ENCODE measurements at places on chromosomes 5 and 9. TPM values are rescaled to one million over a fixed set of nuclear protein-coding genes. Genes with fewer than 3 reads are reported as not detected.

GRCh38 chr5:107687404-107687803 lies 16.7 kb upstream of the EFNA5 start:
- no peak for DNase-seq

DNA sequence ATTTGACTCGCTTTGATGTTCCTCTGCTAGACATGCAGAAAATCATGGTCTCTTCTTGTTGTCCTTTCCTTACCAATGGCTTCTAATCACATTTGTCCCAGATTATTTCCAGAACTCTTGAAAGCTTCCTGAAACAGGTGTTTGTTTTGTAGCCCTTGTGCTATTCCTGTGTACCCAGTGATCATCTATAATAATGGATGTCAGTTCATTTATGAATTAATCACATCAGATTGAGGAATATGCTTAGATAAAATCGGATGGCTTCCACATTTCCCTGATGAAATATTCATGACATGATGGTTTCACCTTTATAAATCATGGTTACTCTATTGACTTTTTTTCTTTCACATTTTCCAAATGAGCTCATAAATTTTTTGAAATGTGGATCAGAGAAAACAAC lies 359.0 kb upstream of the DMAC1 start:
- no peak for DNase-seq

GRCh38 chr9:94875300-94876020 lies 149.0 kb downstream of the AOPEP start:
- no peak for DNase-seq

The STOML2 gene
- total RNA-seq, result 305 TPM

DNA sequence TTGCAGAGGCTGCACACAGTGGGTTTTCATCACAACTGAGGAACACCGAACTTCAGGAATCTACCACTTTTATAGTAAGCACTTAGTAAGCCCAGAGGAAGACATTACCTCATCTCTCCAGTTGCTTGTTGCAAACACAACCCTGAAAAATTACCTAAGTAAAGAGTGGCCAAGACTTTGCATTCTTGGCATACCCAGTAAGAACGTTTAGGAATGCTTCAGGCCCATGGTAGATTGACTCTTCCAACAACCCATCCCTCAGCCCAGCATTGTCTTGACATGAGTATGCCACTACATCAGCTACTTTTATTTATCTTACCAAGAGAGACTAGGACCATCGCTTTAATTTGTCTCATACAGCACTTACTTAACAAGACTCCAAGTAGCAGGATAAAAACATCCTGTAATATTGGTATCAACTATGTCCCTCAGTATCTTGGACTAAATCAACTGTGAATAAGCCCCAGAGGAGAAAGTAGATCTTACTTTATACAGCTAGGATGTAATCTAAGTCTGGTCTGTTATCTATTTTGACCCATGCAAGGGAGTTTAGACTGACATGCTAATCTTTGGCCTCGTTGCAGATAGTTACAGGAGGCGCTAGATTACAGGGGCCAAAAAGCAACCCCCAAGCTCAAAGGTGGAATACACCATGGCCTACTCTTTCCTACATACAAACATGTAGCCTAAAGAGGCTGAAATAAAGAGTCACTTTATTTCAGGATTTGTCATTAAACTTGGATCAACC lies 114.9 kb downstream of the INVS start:
- no peak for DNase-seq

- DNase-seq, result no peak
Observed at GRCh38 chr9:16010221-16010620, 457.4 kb downstream of the CCDC171 start.

DNA sequence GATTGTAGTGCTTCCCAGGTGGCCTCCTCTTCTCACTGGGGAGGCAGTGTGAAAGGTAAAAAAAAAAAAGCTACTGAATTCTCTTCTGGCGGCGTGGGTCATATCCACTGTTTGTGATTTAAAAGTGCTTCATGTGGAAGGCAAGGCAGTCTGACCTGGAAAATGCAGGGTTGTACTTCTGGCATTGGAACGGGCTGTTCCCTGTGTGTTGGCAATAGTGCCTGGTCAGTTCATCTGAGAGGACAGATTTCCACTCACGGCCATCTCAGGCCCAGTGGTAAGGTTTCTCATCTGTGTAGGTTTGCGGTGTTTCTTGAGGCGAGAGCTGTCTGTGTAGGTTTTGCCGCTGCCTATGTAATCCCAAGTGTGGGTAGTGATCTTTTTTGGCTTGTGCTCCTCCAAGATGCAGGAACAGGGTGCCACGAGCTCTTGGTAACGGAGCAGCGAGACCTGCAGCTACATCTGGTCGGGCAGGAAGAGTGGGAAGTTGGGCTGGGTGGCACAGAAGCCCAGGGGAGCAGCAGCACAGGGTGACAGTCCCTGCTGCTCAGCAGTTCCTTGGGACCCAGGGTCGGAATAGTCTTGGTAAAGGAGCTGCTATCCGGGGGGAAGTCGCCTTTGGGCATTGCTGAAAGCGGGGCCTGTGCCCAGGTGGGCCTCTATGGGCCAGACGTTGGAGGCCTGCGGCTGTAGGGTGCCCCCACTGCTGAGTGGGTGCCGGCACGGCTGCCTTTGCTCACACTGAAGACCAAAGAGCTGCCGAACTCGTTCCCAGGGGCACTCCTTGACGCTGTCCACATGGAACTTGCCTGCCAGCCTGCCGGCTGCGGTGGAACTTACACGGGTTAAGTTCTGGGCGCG lies 11.2 kb downstream of the RCL1 start:
- DNase-seq, result no peak

GRCh38 chr9:134605351-134605965 lies 36.1 kb upstream of the COL5A1 start:
- DNase-seq, result no peak

GRCh38 chr9:122138560-122139268 lies 20.9 kb downstream of the NDUFA8 start:
- peak; percentile 63 for DNase-seq

DNA sequence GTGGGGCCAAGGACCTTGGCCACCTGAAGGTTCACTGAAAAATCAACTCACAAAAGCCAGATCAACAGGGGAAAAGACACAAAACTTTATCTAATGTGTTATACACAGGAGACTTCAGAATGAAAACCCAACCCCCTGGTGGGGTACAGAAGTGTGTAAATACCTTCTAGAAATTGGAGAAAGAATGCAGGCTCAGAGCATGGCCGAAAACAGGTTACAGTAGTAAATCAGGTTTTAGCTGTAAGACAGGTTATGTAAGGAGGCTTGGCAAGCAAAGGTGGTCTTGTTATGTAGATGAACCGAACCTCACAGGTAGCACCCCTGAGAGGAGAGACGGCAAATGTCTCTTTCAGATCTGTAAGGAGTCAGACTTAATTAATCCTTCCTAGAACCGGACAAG lies 10.0 kb downstream of the CEMIP2 start:
- DNase-seq, result no peak

GRCh38 chr5:26553079-26553478 lies 485.3 kb downstream of the CDH9 start:
- no peak for DNase-seq

The TRAF1 gene
- 0.44 TPM for total RNA-seq

DNA sequence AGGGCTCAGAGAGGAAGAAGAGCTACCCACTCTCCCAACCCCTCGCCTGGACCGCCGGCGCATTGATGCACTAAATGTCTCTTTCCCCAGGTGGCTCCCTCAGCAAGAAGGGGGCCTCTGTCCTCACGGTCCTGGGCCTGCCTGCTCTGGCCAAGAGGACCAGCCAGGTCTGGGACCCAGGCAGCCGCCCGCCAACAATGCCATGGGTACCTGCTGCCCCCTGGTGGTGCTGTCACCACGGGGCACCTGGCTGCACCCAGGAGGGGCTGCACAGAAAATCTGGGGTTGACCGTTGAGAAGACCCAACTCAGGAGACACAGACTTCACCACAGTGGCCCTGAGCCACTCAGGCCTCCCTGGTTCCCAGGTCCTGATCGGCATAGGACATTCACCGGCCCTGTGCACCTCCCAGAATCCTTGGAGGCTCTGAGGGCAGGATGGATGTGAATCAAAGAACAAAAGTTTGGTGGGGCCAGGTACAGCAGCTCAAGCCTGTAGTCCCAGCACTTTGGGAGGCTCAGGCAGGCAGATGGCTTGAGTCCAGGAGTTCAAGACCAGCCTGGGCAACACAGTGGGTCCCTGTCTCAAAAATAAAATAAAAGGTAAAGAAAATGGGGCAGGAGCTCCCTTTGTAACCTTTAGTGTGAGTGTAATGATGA lies 2.4 kb upstream of the VAV2 start:
- DNase-seq, result peak; percentile 64

DNA sequence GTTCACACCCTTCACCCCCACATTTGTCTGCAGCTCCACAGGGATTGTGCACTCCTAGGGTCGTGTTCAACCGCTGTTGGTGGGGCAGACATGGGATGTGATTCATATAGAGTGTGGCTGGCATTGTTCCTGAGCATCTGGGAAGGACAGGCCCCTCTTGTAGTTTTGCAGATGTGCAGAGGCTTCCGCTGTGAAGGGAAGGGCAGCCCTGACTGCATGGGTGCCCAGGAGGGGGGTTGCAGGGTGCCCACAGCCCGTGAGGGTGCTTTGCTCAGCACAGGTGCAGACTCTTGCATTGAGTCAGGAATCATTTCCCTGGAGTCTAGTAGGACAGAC lies 30.2 kb upstream of the PITX1 start:
- DNase-seq, result no peak

DNA sequence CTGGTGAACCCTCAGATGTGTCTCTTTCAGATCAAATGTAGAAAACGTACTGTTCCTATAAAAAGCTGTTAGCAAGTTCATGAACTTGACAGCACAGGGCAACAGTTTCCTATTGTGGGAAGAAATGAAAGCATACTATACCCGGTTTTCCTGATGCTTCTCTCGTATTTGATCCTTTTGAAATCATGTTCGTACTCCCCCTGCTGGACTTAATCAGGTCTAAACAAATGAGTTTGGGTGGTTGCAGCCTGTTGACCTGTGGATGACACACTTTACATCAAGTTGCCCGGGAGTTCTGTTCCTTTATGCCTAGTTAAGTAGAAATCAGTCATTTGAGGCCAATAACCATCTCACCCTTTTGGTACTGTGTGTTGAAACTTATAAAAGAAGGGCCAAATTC lies 1992.3 kb downstream of the MAT2B start:
- no peak for DNase-seq

DNA sequence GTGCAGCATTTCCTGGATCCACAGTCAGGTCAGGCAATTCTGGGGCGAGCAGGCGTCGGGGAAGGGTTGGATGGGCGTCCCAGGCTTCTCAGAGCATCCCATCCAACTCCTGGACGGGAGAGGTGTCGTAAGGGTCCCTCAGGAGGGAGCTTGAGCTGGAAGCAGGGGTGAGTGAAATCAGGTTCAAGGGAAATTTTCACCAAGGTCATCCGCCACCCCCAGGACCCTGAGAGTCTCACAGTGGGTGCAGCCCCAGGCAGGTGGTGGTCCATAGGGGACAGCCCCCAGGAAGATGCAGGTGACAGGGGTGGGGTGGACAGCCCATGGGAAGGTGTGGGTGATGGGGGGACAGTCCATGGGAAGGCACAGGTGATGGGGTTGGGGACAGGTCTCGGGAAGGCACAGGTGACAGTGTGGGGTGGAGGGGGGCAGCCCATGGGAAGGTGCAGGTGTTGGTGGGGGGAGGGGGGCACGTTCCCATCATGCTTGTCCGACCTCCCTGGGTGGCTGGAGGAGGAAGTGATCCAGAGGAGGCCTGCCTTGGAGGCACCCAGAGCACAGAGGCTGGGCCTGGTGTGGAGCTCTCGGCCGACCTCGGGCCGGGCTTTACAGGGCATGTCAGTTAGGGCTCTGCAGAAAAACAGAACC lies 48.9 kb downstream of the AHRR start:
- no peak for DNase-seq

DNA sequence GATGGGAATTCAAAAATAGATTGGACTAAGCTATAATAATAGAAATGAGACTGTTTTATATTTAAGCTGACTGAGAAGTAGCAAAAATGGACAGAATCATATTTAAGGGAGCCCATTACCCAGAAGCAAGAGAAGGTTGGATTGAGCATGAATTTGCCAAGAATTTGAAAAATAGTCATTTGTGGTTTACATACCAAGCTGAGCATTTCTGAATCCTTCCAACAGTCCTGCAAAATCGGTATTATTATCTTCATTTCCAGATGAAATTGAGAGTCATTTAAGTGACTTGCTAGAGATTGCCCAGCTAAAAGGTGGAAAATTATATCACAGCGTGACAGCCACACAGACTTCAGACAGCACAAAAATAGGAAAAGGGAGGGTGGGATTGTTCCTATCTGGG lies 48.4 kb downstream of the TNFSF15 start:
- DNase-seq, result no peak

The KIF4B gene
- 0.11 TPM for total RNA-seq

The GMCL2 gene
- not detected for total RNA-seq

- no peak for DNase-seq
Observed at GRCh38 chr5:110846398-110847001, 107.7 kb downstream of the SLC25A46 start.

- DNase-seq, result no peak
Observed at GRCh38 chr5:33808699-33809098, 83.1 kb downstream of the ADAMTS12 start.

- no peak for DNase-seq
Observed at GRCh38 chr5:139391570-139392323, 2.0 kb upstream of the MZB1 start.

DNA sequence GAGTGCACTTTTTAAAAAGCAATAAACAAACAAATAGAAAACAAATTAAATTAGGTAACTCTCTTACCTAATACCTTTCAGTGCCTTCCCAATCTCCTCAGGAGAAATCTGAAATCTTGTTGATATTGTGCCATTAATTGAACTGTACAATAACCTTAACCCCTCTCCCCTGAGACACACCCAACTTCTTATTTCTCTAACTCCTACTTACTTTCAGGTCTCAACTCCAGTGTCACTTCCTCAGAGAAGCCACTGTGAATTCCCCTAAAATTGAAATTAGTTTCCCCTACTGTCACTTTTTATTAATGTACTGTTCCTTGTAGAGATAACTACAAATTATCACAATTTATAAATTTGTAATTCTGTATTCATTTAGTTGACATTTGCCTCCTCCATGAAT lies 295.3 kb upstream of the TNC start:
- no peak for DNase-seq

GRCh38 chr9:133470427-133470924 lies 8.4 kb downstream of the SLC2A6 start:
- no peak for DNase-seq

DNA sequence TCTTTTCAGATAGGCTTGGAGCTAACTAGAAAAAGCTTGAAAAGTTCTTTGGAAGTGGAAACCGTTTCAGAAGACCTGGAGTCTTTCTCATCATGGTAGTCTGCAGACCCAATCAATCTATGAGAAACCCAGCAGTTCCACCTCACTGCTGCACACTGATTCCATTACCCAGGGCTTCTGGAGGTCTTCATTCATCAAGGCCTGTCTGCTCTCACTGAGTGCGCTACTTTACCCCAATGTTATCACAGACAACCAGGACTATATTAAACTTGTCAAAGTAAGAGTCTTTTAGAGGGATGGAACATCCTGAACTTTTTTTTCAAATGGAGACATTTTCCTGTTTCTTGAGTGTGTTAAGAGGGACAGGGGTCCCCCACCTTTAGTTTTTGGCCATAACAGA lies 93.1 kb downstream of the BOD1 start:
- no peak for DNase-seq

The TRIM36 gene
- 2.0 TPM for total RNA-seq

GRCh38 chr9:124005029-124005771 lies 6.4 kb upstream of the LHX2 start:
- DNase-seq, result no peak

- DNase-seq, result no peak
Observed at GRCh38 chr9:118891213-118891612, 478.0 kb downstream of the BRINP1 start.

- DNase-seq, result no peak
Observed at GRCh38 chr9:18703151-18703900, 229.4 kb downstream of the ADAMTSL1 start.

GRCh38 chr5:81825237-81825636 lies 74.3 kb upstream of the SSBP2 start:
- DNase-seq, result no peak

The MVB12B gene
- total RNA-seq, result 30.1 TPM

The IL4 gene
- not detected for total RNA-seq

Data from HepG2 (cell line).